ENCODE measurements at places on chromosomes 13 and 19.
A peak's percentile ranks its signal among the peaks of the same experiment; 100 is the strongest.

DNA sequence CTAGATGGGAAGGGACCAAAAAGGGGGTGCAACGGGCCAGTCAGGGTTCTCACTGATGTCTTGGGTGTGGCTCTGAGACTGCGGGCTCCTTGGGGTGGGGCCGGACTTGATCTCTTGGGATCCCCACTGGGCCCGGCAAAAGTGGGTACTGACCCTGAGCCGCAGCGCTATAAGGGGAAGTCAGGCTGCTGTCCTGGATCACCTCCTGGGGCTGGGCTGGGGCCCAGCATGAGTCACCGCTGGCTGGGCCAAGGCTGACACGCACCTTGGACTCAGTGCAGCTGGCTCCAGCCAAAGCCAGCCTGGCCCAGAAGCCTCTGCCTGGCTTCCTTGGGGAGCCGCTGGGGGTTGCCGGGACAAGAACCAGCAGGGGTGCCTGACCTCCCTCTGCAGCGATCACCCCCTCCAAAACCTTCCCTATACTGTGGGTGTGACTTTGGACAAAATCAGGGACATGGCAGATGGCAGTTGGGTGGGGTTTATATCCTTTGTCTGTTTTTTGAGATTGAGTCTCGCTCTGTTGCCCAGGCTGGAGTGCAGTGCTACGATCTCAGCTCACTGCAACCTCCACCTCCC lies 617 bp upstream of the IQCN start:
- no peak for DNase-seq

- no peak for DNase-seq
These were observed 34.3 kb downstream of the SERP2 start for GRCh38 chr13:44407891-44408290.

GRCh38 chr19:2607712-2608601 lies 94.5 kb downstream of the GNG7 start:
- DNase-seq, result no peak

DNA sequence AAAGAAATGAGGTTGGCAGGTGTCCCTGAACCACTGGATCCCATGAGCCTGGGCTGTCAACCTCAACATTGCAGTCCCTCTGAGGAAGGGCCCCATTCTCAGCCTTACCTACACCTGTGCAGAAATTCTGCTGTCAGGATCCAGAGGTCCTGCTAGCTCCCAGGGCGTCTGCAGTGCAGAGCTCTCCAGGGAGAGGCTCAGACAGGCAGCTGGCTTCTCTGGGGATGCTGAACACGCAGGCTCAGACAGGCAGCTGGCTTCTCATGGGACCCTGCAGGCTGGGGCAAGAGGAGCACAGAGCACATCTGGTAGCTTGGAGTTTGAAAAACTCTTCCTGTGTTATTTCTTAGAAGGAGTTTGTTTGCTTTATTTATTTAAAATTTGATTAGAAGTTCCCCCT lies 50.9 kb downstream of the TMEM255B start:
- DNase-seq, result peak; percentile 57

DNA sequence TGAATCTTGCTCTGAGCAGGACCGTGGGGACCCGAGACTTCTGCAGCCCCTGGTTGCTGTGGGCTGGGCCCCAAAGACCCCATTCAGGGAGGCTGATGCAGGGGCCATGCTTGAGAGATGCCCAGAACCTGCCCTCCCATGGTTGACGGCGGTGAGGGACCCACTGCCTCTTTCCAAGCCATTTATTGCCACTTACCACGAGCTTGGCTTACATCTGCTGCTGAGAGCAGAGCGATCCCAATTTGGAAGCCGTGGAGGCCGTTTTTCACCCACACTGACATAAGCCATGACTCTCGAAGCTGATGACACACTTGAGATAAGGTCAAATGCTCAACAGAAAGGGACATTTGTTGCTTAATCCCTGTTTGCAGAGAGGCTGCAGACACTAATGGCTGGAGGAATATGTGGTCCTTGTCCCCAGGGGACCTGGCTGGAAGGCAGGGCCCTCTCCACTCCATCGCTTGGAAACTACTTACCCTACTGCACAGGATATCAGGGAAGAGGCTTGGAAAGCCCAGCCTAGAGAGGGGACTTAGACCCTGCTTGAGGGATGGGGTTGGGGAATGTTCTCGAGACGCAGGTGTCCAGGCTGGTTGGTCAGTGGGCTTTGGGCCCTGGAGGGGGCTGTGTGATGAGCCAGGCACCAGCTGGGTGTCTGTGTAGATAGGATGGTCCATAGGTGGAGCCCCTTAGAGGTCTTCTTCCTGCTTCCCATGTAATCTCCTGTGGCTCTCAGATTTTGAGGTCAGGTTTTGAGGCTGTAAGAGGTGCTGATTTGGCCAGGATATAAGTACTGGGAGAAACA lies 15.3 kb downstream of the ZNF536 start:
- no peak for DNase-seq

GRCh38 chr19:18301718-18302111 lies 20.3 kb upstream of the JUND start:
- DNase-seq, result no peak

- no peak for DNase-seq
These were observed 33.1 kb upstream of the ZNF331 start for GRCh38 chr19:53504885-53505284.

DNA sequence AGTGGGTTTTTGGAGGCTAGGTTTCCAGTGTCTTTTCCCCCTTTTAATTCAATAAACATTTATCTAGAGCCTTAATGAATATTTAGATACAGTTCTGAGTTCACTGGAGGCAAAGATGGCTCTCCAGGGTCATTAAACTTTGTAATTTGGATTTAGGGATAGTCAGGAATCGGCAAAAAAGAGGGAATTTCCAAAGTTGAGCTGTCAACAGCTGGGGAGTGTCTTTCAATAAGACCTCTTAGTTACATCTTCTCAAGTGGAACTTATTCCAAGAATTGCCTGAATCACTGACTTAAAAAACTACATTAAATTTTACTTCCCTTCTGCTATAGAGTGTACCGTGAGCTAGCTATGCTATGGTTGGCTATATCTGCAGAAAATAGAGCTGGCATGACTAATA lies 2.0 kb downstream of the LRCH1 start:
- no peak for DNase-seq

DNA sequence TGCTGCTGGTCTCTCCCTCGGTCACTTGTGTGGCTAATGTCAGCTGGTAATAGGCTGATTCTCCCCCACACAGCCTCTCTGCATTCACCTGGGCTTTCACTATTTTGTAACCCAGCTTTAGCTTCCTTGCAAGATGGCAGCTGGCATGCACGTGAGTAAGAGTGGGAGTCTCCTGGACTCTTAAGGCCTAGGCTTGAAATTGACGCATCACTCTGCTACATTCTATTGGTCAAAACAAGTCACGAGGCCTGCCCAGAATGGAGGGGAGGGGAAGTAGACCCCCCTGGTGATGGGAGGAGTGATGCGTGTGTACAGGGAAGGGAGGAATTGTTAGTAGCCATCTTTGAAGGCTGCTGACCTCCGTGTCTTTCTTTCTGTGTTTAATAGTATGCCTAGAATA lies 24.9 kb upstream of the PNMA8B start:
- no peak for DNase-seq

- no peak for DNase-seq
These were observed 225.0 kb downstream of the KATNAL1 start for GRCh38 chr13:30082391-30082790.

DNA sequence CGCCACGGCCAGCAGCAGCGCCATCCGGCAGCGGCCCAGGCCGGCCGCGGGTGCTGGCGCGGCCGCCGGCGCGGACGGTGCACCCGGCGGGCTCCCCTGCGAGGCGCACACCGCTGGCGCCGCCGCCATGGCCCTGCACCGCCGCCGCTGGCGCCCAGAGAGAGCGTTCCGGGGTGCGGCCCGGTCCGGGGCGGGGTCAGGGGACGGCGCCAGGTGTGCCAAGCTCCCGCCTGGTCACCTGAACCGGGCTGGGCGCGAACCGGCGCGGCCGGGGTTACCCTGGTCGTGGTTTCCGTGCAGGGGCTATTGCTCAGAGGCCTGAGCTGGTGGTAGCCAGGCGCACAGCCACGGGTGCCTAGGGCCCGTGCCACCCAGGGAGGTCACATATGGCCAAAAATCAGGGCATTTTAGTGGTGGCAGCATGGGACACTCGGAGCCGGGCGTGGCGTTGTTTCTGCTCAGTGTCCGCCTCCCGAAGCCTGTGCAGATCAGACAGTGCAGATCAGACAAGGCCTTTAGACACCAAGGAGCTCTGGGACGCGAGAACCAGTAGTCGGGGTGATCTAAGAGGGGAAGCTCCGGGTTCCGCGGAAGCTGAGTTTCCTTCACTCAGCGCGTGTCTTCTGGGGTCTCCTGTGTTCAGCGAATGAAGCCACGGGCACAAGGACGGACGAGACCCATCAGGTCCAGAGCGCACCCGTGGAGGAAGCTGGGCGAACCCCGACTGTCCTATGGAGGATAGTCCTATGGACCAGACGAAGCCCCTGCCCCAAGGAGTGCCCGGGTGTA lies at the start of gene TMEM238:
Gene TMEM238, minus strand, starts transcription at position 162 of the 789 bp plus-strand sequence. Its CDS starts 33 bp downstream, at position 129.
- DNase-seq, result no peak

DNA sequence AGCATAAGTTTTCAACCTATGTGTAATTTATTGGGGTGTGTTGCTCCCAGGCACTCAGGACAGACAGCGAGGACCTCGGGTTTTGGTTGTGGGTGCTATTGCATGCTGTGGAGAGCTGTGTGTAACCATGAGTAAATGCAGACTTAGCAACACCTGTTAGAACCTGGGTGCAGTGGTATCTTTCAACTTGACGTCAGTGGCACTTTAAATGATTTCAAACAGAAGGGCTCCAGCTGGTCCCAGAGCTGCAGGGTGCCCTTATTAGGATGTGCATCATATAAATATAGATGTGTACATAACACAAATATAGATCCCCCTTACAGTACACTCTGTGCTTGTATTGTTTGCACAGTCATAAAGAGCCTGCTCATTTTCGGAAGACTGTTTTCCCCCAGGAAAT lies 228.3 kb upstream of the IRS2 start:
- no peak for DNase-seq

GRCh38 chr19:5495792-5496191 lies 40.6 kb downstream of the ZNRF4 start:
- no peak for DNase-seq

GRCh38 chr13:71395053-71395452 lies 472.0 kb downstream of the DACH1 start:
- no peak for DNase-seq

DNA sequence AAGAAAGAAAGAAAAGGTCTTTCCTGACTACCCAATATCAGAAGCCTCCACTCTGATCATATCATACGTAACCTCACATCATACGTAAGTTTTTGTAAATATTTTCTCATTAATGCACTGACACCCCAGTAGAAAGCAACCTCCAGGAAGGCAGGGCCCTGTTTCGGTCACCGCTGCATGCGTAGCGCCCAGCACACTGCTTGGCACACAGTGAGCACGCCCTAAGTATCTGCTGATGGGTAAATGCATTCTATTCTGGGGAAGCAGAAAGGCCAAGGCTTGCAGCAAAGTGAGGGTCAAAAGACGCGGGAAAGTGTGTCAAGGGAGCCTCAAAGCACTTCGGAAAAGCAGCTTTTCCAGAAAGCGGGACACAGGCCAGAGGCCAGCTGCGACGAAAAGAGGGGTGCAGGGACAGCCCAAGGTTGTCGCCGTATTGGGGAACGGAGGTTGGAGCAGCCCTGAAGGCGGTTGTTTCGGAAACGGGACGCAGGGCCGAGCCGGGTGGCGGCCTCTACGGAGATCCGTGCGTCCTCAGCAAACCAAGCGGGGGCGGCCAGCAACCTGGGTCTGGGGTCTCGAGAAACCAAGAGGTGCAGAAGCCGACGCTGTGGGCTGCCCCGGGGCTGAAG lies 463 bp downstream of the SUGP1 start:
- DNase-seq, result no peak

DNA sequence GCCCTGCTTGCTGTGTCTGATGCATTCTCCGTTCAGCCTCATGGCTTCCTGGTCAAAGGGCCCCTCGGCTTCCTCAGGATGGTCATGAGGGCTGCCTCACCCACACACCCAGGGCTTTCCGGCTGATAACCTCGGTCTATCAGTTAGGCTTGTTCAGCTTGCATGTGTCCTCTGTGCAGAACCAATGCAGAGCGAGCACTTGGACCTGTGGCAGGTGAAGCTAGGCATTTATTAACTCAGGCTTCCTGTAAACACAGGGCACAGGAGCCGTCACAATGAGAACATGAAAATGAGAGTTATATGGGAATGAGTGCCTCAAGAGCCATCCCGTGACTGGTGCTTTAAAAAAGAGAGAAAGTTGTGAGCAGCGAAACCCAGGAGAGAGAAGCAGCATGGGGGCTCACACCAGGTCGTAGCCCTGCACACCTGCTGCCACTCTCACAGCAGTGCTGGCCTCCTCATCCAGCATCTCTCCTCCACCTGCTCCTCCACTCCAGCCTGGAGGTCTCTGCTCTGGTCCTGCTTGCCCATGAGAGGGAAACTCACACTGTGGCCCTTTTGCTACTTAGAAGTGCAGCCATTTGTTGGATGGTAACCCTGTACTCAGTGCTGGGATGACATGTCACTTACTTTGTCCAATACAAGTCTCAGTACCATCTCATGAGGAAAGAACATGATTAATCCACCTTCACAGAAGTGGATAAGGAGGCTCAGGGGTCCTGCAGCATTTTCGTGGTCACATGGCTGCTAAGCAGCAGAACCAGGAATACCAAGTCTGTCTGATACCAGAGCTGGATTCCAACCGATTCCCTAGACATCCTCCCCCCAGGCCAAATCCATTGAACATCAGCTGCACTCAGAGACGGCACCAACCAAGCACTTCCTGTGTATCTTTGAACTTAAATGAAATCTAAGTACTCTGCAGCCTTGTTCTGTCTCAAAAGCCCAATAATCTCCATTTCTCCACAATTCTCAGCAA lies 50.5 kb upstream of the IRS2 start:
- no peak for DNase-seq

DNA sequence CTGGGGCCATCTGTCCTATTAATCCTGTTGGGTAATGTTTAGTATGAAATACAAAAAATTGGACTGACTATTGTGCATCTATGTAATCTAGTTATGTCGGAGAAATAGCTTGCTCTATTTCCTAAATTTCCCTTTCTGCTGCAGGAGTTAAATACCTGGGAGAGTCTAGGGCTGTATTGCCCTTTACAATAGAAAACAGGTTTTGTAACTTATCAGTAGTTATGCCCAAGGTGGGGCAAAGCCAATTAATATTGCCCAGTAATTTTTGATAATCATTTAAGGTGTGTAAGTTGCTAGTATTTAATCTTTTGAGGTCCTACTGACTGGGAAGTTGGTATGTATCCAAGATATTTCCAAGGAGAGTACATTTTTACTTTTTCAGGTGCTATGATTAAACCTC lies 838.1 kb downstream of the DACH1 start:
- no peak for DNase-seq
